ENCODE measurements at places on chromosomes 4 and X. TPM values are rescaled to one million over a fixed set of nuclear protein-coding genes. Genes with fewer than 3 reads are reported as not detected.

DNA sequence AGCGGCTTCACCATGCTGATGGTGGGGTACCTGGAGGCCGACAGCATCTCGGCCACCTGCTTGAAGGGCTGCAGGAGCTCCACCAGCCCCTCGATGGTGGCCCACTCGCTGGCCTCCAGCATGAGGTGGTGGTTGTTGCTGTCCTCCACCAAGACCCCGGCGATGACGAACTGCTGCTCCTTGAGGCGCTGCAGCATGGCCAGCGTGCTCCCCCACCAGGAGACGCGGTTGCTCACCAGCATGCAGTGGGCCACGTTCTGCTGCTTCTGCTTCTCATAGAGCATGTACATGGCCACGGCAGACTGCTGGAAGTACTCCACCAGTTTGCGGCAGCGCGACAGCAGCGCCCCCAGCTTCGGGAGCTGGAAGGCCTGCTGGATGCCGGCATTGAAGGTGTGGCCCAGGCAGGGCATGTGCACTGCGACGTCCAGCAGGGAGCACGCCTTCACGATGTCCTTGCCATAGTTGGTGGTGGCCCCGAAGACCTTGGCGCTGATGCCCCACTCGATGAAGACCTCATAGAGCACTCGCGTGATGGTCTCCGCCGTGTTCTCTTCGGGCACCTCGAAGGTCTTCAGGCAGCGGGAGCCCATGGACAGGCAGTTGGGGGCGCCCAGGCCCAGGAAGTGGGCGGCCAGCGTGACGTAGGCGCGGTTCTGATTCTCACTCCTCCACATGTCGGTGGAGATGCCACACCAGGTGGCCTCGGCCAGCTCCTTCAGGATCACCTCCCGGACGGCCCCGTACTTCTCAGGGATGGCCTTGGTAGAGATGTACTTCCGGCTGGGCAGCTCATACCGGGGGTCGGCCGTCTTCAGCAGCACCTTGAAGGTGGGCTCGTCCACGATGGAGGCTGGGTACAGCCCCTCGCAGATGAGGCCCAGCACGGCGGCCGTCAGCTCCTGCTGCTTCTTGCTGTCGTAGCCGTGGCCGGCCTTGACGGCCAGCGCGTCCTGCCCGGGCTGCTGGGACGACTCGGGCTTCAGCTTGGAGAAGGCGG lies 11.0 kb downstream of the DHRSX start:
- no peak for DNase-seq

- DNase-seq: peak; percentile 2
Observed at GRCh38 chrX:3815896-3816664, 102.6 kb upstream of the PRKX start.

- DNase-seq: no peak
Observed at GRCh38 chr4:38489924-38490639, 173.9 kb upstream of the KLF3 start.

- DNase-seq: no peak
Observed at GRCh38 chr4:2402048-2402842, 16.2 kb downstream of the ZFYVE28 start.

DNA sequence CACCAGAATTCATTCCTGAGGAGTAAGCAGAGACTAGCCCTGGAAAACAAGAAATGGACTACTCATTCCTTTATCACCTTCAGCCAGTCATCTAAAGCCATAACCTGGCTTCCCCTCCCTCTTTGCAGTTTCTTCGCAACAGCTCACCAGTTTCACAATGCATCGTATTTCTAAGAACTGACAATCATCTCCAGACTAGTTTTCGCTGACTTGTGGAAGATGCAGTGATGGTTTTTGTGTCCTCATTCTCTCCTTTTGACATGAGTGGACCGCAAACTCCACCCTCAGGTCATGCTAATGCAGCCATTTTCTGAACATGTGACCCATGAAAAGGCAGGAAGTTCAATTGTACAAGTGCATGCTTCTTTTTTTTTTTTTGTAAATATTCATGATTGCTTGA lies 1203.5 kb downstream of the PCDH7 start:
- no peak for DNase-seq

DNA sequence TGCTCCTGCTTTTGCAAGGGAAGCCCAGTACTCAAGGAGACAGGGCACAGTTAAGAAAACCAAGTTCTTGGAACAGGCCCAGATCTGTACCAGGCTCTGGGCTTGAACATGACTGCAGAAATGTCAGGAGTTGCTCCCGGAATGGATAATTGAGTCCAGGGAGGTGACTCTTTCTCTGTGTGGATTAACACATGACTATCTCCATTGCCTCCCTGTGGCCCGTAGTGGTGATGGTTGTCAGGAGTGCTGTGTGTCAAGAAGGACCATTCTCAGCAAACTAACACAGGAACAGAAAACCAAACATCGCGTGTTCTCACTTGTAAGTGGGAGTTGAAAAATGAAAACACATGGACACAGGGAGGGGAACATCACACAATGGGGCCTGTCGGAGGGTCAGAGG lies 39.9 kb downstream of the CCKAR start:
- DNase-seq: no peak

DNA sequence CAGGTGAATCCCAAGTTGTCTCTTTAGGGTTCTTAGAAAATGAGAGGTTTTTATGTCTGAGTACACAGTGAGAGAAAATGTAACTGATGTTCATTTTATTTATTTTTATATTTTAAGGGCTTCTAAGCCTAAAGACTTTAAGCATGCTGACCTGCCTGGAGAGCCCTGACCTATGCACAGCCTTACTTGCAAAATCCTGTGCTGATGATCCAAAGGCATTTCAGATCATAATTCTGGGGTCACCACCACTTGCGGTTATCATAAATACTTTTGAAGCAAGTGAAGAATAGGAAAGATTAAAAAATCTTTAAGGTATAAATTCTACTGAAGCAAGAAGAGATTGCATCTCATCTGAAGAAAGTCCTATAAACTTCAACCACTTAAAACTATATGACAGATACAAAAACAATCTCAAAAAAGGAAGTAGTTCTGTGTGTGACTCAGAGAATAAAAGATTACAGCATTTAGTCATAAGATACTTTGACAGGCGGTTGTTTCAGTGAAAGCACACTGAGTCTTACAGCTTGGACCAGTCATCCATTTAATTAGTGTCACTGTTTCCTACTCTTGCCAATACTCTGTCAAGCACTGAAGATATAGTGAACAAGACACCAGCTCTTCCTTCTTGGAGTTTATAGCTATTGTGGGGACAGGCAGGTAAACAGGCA lies 245.2 kb upstream of the DIPK2B start:
- no peak for DNase-seq

GRCh38 chr4:99099311-99099710 lies 10.7 kb upstream of the ADH5 start:
- no peak for DNase-seq

The VCX3B gene
- total RNA-seq: not detected

The PNCK gene
- not detected for total RNA-seq

DNA sequence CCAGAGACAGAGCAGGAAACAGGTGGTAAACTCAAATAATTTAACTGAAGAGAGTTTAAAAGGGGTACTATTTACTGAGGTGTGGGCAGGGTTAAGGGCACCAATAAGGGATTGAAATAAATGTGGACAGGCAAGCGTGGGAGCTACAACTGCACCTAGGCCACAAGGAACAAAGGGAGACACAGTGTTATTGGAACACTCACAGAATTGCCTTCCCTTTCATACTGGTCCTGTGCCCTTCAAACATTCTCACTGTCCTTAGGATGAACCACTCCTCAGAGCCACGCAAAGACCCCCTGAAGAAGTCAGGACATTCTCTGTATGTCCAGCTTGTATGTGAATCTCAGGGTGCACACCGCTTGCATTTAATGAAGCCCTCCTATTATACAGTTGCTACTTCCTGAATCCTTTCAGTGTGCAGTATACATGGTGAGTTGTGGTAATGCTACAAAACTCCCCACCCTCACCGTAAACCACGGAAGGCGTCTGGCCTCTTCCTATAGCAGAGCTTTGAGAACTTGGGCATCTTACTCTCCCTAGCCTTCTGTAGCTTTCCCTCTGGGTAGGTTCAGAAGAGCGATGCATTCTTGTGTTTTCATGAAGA lies 9.6 kb upstream of the MRPL1 start:
- DNase-seq: no peak

DNA sequence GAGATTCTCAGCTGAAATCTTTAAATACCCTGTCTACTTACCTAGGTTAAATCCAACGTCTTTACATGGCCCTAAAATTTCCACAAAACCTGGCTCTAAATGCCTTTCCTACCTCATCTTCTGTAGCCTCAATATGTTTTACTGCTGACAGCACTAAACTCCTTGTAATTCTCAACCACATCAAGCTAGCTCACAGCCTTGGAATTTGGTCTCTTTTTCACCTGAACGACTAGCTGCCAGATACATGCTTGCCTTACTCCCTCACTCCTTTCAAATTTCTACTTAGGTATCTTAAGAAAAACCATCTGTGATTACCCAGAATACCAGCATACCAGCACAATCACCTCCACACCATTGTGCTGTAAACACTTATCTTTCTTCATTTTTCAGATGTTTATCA lies 635.6 kb upstream of the PCDH10 start:
- no peak for DNase-seq

- no peak for DNase-seq
Observed at GRCh38 chrX:2351999-2352995, 148.5 kb downstream of the DHRSX start.

GRCh38 chrX:102558607-102559006 lies 40.7 kb upstream of the ARMCX5 start:
- no peak for DNase-seq

- DNase-seq: no peak
Observed at GRCh38 chrX:24979081-24979480, 36.7 kb downstream of the ARX start.

- DNase-seq: no peak
Observed at GRCh38 chrX:123871309-123871708, 11.5 kb downstream of the XIAP start.

- DNase-seq: no peak
Observed at GRCh38 chr4:10454726-10455125, 2.5 kb downstream of the ZNF518B start.

- no peak for DNase-seq
Observed at GRCh38 chrX:130682990-130683389, 220.0 kb downstream of the ENOX2 start.

The PTTG2 gene
- total RNA-seq: not detected

- no peak for DNase-seq
Observed at GRCh38 chr4:128387600-128388351, 100.2 kb upstream of the PGRMC2 start.

GRCh38 chrX:86066998-86067397 lies 19.6 kb upstream of the CHM start:
- no peak for DNase-seq

DNA sequence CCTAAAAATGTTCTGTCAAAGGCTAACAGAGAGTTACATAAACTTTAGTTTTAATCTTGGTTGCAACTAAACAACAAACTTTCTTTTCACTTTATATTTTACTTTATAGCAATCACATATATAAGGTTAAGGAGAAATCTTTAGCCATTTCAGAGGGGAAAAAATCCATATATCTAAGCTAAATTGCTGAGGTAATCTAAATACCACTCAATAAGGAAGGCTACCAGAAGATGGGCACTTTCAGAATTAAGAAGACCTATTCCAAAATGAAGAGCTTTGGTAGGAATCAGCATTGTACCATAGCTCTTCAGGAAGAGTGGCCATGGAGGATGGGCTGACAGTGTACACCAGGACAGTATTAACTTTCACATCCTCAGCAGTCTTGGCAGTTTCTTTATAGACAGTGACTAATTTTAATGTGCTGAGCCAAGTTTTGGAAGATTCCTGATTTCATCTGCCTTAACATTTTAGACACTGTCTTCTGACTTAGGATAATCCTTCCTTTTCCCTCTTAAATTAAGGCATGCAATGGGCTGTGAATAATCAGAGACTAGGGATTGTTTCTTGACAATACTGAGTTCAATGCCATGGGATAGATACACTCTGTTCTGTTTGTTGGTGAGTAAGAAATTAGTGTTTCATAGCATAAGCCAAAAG lies 7.1 kb downstream of the FAT4 start:
- no peak for DNase-seq
